ENCODE measurements at places on chromosomes 16 and 17. TPM values are rescaled to one million over a fixed set of nuclear protein-coding genes. Genes with fewer than 3 reads are reported as not detected.

CTF1 gene
- total RNA-seq: 0.21 TPM

USP32 gene
- total RNA-seq: 59.7 TPM

PRM2 gene
- not detected for total RNA-seq

ZPBP2 gene
- total RNA-seq: not detected

SSTR5 gene
- total RNA-seq: not detected

CYGB gene
- total RNA-seq: 0.40 TPM

SEPTIN12 gene
- not detected for total RNA-seq

SLC38A8 gene
- not detected for total RNA-seq

ETV4 gene
- total RNA-seq: 8.6 TPM

EME1 gene
- total RNA-seq: 5.5 TPM

BRIP1 gene
- total RNA-seq: 7.1 TPM

OR3A3 gene
- total RNA-seq: not detected
